Mammary microvascular endothelial cell (primary cell): ENCODE measurements at places on chromosomes 5 and 9. TPM values are rescaled to one million over a fixed set of nuclear protein-coding genes. Genes with fewer than 3 reads are reported as not detected.

Gene HTR4
- total RNA-seq, result not detected in 2 replicates

Gene SLC1A3
- 0.33 and 0.34 TPM in 2 replicates for total RNA-seq

Gene TCF7
- total RNA-seq, result 0.20 and 0.64 TPM in 2 replicates

Gene CRB2
- not detected in 2 replicates for total RNA-seq

Gene PCDHA6
- total RNA-seq, result 0.27 TPM in 1 of 2 replicates, not detected in the other

Gene BASP1
- 74.4 and 78.5 TPM in 2 replicates for total RNA-seq

Gene PROB1
- 2.5 and 3.6 TPM in 2 replicates for total RNA-seq

Gene EXOSC3
- total RNA-seq, result 32.2 and 42.8 TPM in 2 replicates
